ENCODE measurements at places on chromosomes 3 and 15. TPM values are rescaled to one million over a fixed set of nuclear protein-coding genes. Genes with fewer than 3 reads are reported as not detected.

NEK10 gene
- total RNA-seq = 0.28 TPM

IL17RE gene
- total RNA-seq = 1.1 TPM

HIGD2B gene
- not detected for total RNA-seq

NPAP1 gene
- not detected for total RNA-seq

RASL12 gene
- not detected for total RNA-seq

GCNT3 gene
- total RNA-seq = not detected

SEC22A gene
- 18.7 TPM for total RNA-seq

TP53BP1 gene
- 38.7 TPM for total RNA-seq

Measured in activated CD4-positive, alpha-beta T cell treated with anti-CD3 and anti-CD28 coated beads, Interleukin-2, amount 10 ng/mL, durations not matched to agents 24 days and 14 days (primary cell).